Putamen (tissue), 1 donor: ENCODE measurements at places on chromosomes 1 and 21.
A peak's percentile ranks its signal among the peaks of the same experiment; 100 is the strongest.

GRCh38 chr1:42035205-42035829, 116.6 kb upstream of the HIVEP3 start:
- peak; percentile 75 for DNase-seq

DNA sequence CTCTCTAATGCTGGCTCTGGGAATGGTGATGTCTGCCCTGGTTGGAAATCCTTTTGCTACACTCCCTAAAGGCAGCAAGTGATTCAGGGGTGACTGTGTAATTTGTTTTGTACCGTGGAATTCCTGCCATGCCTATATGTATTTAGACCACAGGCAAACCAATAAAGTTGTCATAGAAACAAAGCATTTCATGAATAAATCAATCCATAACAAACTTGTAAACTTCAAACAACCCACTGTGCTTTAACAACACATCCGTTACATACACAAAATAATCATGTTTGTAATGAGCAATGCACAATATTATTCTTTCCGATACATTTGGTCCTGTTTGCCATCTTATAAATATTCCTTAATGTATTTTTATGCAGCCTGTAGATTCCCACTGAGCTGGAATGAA, 330.3 kb upstream of the SNX7 start:
- DNase-seq, result no peak

DNA sequence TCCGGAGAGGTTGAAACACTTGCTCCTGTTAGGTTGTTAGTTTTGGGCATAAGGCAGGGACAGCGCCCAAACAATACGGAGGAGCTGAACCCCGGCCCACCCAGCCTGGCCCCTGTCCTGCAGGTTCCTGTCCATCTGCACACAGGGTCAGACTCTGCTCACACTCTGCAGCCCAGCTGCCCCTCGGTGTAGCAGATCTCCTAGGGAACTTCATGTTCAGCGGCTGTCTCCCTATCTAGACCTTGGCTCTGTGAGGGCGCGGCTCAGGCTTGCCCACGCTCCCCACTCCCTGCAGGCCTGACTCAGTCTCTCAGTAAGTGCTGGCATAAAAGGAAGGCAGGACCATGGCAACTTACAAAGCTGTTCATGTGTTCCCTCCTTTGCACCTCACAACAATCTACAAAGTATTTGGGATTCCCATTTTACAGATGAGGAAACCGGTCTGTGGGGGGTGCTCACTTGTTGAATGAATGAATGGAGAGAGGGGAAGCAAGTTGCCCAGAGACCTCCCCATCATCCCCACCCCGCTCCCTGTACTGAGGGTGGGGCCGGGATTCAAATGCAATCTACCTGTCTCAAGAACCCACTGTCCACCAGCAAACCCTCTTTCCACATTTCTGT, 26.2 kb downstream of the ACOT11 start:
- DNase-seq, result no peak

GRCh38 chr1:211925016-211925415, 94.5 kb upstream of the LPGAT1 start:
- no peak for DNase-seq

DNA sequence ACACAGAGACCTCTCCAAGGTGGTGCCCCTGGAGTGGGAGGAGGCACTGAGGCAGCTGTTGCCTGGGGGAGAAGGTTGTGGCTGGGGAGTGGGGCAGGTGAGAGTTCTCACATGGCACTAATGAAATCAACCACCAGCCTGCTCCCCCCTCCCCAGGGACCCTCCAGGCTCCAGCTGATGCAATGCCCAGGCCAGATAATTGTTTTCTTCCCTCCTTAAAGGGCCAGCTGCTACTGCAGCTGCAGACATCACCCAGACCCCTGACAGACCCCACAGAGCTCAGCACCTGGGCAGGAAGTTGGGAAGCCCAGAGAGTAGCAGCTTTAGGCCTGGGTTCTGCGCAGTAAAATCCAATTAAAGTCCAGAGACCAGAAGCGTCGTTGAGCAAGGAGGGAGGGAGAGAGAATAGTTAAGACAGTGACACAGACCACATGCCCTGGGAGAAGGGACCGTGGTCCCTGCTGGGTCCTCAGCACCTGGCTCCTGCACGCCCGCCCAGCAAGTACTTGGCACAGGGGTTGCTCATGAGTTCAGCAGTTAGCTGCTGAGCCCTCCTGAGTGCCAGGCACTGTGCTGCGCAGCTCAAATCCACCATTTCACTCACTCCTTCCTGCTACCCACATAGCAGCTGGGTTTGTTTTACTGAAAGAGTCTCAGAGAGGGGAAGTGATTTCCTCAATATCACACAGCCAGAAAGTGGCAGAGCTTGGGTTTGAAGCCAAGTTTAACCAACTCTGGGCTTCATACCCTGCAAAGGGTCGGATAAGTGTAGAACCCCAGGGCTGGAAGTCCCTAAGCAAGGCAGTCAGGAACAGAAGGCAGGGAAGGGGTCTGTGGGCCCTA, 1.9 kb downstream of the RIMS3 start:
- DNase-seq, result no peak

DNA sequence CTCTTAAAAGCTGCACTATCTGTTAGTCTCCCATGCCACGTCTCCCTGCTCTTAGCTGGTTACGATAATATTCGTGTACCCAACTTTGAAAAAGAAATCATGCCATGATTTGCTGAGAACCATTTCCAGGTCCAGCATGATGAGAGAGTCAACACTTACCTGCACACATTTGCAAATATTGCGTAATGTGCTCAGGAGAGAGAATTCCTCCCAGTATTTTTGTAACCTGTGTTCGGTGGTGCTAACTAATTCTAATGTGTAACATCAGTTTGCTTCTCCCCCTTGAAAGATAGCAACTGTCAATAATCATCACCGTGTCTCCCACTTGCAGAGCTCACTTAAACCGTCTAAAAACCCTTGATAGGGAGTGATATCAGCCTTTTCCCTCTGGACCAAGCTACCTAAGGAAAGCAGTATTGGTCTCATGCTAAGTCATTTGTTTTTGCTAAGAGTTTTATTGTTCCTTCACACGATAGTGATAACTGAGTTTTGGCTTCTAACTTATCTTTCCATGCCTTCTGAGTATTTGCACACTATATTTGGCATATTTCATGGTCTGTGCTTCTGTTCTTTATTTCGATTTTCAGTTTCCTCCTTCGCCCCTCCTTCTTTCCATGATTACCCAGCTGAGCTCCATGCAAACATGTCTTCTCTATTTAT, 61.1 kb upstream of the IRF2BP2 start:
- DNase-seq, result no peak

GRCh38 chr1:30752651-30752908, 5.0 kb downstream of the LAPTM5 start:
- no peak for DNase-seq

DNA sequence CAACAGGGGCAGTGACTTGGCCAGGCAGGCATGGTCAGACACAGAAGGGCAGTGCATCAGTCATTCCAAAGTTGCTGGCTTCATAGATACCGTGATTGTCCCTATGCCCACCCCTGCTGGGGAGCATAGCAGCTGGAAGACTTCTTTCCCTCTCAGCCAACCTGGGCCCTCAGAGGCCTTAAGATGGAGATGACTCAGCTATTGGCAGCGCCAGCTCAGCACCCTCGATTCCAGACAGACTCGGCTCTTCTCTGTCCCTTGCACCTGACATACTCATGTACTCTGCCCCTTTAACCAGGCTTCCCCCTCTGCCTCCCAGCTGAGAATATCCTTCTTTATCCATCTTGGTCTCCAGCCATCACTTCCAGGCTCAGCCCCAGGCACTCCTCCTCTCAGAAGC, 16.8 kb downstream of the SLAMF8 start:
- DNase-seq, result no peak

- no peak for DNase-seq
Observed at GRCh38 chr1:204587621-204588020, 71.4 kb downstream of the MDM4 start.
